ENCODE measurements at places on chromosomes 12 and 14.

DNA sequence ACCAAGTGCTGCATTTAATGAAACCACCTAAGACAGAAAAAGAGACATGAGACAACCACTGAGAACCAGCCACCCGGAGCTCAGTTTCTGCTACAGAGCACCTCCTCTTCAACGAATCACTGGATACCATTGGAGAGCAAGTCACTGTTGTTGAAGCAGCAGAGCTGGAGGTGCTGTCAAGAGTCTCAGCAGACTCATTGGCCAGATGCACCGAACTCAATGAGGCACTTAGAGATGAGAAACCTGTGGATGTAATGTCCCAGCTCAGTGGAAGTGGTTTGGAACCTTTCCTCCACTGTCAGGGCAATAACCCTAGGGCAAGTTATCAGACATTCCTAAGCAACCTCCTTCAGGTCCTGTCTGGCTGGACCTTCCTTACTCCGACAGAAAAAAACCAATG is 13.1 kb downstream of the NPC2 start:
- DNase-seq: no peak

DNA sequence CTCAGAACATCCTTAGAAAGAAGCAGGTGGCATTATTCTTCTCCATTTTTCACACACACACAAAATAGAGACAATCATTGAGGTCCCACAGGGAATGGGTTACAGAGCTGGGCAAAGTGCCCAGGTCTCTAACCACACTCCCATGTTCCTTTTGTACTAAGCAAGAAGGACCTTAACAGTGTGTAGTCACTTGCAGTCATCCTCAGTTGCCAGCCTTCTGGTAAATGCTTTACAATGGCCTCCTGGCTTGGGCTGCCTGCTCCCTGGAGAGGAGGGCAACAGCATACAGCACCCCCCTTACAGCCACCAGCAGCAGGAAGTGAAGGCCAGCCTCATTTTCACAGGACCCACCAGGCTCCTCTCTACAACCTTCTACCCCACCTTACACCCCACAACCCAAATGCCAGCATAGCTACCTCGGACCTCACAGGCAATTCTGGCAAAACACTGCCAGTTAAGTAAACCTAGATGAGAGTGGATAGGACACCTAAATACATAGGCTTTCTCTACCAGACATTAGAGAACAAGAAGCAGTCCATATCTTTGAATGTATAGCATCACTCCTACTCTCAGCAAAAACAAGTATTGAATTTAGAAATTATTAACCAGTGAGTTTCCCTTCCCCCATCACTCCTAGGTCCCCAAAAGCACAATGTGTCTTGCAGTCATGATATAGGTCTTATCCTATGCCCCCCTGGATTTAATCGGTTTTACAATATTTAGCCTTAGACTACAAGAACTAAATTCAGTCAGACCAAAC is 88.1 kb downstream of the PPP2R5E start:
- no peak for DNase-seq

DNA sequence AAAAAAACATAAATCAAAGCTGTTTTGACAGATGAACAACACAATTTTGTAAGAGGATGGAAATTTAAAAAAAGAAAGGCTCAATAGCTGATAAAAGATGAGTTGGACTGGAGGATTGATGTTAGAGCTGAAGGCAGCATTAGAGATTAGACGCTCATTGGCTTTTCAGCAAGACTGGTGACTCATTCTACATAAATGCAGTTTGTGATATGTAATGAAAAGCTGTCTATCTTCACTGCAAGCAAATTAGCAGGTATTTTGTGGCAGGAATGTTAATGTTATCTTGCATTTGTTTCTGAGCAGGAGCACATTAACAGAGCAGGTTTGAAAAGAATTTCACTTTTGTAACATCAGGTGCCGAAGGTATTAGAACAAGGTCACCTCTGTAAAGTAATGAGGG is 442.7 kb upstream of the NOVA1 start:
- DNase-seq: no peak

DNA sequence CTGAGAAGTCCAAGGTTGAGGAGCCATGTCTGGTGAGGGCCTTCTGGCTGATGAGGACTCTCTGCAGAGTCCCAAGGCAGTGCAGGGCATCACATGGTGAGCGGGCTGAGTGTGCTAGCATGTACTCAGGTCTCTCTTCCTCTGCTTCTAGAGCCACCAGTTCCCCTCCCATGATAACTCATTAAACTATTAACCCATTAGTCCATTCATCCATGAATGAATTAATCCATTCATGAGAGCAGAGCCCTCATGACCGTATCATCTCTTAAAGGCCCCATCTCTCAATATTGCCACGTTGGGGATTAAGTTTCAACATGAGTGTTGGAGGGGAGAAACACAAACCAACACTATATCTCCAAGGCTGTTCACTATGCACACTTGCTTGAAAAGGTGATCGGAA is 83.7 kb downstream of the TMEM30B start:
- DNase-seq: no peak

DNA sequence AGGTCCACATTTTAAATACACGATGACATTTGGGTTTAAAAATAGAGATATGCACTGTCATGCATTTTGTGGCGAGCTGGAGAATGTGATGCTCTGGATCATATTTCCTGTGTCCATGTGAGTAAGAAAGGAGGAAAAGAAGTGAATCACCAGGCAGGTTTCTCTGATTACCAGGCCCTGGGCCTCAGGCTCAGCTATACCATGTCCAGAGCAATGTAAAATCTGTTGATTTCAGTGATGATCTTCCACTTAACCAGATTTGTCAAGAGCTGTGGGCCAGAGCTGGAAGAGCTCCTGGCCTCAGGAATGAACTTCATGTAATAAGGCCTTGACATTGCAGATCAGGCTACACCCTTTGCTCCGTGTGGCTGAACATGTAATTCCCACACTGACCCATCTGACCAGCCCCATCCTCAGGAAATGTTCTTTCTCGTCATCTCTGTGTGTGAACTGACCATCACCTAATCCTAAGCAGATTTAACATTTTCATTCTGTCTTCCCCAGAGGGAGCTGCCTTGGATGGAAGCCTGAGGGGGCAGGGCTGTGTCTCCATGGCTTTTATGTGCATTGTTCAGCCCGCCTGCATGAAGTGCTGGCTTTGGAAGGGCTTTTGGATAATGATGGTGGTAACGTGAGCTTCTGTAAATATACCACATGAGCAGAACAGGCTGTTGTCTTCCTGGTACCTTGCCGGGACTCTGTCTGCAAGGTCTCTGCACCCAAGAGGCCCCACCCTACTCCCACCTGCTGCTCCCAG is 54.5 kb downstream of the CRACR2A start:
- no peak for DNase-seq

DNA sequence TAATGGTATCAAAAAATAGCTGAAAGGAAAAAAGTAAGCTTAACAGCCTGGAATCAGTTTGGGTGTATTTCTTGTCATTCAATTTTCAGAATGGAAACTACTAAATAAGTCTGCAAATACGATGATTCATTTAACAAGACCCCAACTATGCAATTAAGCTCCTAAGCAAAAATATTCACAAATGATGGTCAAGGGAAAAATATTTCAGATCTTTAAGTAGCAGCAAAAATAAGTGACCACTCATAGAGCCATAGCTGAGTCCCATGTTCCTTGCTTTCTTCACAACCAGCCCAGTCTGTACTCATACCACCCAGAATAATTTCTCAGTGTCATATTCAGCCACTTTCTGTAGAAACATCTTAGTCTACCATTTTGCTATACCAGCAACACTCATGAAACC is 185.4 kb downstream of the PPM1H start:
- DNase-seq: no peak

GRCh38 chr14:61213920-61214319 is 67.2 kb downstream of the TMEM30B start:
- no peak for DNase-seq

GRCh38 chr14:68255693-68256178 is 436.2 kb downstream of the RAD51B start:
- DNase-seq: no peak

DNA sequence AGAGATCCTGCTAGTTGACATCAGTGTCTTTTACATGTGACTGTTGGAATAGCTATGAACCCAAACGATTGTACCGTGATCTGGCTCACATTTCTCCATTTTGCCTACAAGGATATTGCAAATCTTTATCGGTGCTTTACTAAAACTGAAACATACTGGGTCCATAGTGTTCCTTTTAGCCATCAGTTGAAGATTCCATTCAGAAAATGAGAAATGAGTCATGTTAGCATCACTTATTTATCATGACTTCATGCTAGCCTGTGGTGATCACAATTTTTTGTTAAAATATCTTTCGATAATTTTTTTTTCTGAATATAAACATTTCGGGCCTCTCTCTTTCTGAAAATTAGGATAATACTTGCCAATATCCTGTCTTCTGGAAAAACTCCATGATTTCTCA is 210.3 kb downstream of the EGLN3 start:
- no peak for DNase-seq

GRCh38 chr14:93286212-93286890 is 46.5 kb downstream of the BTBD7 start:
- DNase-seq: no peak

DNA sequence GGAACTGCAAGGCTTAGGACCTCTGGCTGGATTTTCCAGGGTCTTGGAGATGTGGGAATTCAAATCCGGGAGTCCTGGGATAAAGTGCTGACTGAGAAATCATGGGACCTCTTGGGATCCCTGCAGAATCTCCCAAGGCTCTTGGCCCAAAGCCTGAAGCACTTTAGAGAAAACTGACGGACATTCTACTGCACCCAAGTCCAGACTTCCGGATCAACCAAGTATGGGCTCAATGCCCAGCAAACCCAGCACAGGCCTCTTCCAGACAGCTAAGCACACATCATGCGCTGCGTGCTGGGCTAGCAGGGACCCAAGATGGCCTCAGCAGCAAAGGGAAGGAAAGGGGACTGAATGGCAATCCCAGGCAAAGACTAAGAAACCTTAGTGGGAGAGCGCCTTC is 85.0 kb downstream of the ACTN1 start:
- DNase-seq: no peak

DNA sequence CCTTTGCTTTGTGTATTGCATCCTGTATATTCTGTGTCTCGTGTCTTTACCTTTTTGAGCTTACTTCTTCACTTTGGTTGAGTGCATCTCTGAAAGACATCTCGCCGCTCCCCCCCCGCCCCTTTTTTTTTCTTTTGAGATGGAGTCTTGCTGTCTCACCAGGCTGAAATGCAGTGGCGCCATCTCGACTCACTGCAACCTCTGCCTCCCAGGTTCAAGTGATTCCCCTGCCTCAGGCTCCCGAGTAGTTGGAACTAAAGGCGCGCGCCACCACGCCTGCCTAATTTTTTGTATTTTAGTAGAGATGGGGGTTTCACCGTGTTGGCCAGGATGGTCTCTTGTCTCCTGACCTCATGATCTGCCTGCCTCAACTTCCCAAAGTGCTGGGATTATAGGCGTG is 49.9 kb downstream of the DIP2B start:
- no peak for DNase-seq

Data from head of caudate nucleus (tissue), 42 donors.